Esophagus squamous epithelium (tissue), 5 donors: ENCODE measurements at places on chromosomes 5 and 9.

DNA sequence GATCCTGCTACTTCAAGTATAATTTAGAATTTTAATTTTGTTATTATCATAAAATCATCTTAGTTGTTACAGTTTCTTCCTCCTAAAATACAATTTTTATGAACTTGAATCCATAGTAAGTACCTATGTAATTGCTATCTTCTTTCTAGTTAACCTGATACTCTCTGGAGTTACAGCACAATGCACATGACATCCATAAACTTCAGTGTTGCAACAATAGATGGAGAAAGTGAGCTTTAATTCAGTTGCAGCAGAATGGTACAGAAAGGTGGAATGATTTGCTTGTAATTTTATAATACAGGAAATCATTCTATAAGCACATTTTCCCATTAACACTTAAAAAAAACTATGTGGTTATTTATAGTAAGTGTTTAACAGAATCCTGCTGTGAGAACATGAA, 372.0 kb downstream of the CDH9 start:
- no peak for DNase-seq

DNA sequence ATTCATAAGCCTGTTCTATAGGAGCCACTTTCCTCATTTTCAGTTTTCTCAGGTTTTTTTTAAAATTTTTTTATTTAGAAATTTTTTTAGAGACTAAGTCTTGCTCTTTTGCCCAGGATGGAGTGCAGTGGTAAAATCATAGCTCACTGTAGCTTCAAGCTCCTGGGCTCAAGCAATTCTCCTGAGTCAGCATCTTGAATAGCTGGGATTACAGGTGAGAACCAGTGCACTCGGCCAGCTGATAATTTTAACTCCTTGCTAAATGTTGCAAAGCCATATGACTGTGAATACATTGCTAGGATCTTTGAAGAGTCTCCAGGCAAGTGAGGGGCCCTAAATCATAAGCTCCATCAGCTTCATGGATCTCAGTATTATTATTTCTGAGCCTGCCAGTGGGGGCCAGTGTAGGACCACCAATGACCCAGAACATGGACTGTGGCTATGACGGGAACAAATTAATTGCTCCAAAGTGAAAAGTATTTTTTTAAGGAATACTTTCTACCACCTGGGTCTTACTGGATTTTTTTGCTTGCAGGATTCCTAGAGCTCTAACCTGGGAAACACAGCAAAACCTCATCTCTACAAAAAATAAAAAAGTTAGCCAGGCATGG, 5.7 kb upstream of the GAPVD1 start:
- no peak for DNase-seq

GRCh38 chr9:92293075-92293354, 482 bp downstream of the IARS1 start:
- no peak for DNase-seq

DNA sequence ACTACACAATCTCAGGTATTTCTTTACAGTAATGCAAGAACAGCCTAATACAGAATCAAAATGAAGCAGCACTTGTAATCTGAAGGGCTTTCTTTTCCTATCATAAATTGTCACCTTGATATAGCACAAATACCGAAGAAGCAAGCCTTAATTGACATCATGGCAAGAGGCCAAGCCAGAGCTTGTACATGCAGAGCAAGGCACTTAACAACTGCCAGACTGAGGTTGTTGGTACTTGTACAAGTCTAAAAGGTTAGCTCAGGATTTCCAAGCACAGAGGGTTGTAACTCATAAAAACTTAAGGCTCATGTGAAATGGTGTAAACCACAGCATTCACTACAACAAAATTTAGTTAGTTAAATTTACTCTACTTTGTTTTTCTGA, 158.8 kb upstream of the SPEF2 start:
- DNase-seq: no peak

- no peak for DNase-seq
Measured at GRCh38 chr9:129901993-129902739, 66.9 kb downstream of the USP20 start.

- DNase-seq: no peak
Measured at GRCh38 chr5:35274839-35275509, 44.7 kb upstream of the PRLR start.

- DNase-seq: no peak
Measured at GRCh38 chr9:128610897-128611296, 45.8 kb downstream of the DYNC2I2 start.

GRCh38 chr5:33772380-33772897, 119.4 kb downstream of the ADAMTS12 start:
- DNase-seq: no peak

DNA sequence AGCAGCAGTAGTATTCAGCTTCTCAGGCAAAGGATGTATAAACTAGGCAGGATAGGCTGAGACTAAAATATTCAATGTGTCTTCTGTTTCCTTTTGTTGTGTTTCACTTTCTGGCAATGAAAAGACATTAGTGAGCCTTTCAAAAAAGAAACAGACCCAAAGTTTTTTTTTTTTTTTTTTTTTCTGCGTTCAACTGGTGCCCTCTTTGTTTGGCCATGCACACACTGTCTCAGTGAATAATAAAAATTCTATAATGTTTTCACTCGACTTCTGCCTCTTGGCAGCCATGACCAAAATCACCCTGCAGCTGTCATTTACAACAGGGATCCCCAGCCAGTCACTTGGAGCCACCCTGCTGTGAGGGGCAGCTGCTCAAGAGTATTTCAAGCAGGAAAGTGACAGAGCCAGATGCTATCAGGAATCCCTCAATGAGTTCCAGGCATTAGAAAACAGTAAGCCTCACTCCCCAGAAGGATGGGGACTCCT, 44.0 kb upstream of the MAN2A1 start:
- no peak for DNase-seq

GRCh38 chr9:77533671-77534070, 114.5 kb downstream of the GNA14 start:
- DNase-seq: no peak

DNA sequence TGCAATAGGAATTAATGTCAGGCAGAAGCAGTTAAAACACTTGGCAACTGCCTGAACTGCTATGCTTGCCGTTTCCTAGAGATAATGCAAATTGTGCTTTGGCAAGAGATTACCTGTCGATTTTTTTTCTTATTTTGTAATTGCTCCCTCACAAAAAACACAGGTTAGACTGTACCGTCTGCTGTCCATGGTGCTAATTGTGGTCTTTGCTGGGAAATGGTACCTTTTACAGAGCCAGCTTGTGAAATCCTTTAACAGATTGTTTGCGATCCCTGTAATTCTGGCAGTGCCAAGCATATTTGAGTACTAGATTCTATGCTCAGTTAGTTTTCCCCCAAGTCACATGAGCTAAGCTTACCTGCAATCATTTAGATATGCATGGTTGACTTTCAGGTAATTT, 2125.8 kb upstream of the WWC1 start:
- no peak for DNase-seq

GRCh38 chr9:124392871-124393460, 22.3 kb downstream of the PSMB7 start:
- DNase-seq: no peak

DNA sequence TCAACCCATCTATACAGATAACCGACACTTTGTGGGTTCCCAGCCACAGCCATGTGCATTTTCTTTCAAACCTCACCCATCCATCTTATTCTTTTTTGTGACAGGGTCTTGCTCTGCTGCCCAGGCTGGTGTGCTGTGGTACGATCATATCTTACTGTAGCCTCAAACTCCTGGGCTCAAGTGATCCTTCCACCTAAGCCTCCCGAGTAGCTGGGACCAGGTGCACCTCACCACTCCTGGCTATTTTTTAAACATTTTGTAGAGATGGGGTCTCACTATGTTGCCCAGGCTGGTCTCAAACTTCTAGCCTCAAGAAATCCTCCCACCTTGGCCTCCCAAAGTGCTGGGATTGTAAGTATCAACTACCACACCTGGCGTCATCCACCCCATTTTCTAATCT, 7.4 kb upstream of the TMEM38B start:
- no peak for DNase-seq

DNA sequence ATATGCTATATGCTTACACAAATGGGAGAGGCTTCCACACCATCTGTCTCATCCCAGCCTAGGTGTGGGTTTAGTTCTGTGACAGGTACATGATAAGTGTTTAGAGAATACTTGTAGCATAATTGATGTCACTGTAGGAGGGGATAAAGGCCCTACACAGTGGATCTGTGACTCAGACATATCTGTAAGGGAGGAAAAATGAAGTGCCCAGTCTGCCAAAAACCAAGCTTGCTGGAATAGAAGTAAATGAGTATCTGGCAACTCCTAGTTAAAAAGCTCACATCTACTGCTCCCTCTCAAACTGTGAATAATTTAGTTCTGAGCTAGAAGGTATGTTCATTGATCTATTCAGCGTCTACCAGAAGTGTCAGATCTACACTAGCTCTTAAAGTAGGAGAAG, 38.9 kb upstream of the FAM174A start:
- no peak for DNase-seq

DNA sequence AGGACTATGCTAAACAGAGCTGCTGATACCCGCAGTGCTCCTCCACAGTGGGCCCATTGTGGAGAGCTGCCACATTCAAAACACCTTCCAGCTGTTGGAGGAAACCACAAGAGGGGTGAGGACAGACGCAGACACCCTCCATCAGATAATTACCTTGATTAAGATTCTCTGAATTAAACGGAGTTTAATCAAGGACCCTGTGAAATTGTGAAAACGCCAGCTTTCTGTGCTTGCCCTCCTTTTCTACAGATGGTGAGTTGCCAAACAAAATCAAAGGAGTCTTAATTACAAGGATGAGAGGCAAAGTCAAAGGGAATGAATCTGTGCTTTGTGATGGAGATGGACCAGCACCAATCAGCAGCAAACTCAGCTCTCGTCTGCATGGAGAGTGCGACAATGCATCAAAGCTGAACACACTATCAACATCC, 596.1 kb downstream of the ELAVL2 start:
- DNase-seq: no peak

GRCh38 chr5:140295414-140295813, 7.5 kb downstream of the PFDN1 start:
- DNase-seq: no peak

GRCh38 chr9:74742792-74743730, 144.7 kb downstream of the TRPM6 start:
- no peak for DNase-seq

DNA sequence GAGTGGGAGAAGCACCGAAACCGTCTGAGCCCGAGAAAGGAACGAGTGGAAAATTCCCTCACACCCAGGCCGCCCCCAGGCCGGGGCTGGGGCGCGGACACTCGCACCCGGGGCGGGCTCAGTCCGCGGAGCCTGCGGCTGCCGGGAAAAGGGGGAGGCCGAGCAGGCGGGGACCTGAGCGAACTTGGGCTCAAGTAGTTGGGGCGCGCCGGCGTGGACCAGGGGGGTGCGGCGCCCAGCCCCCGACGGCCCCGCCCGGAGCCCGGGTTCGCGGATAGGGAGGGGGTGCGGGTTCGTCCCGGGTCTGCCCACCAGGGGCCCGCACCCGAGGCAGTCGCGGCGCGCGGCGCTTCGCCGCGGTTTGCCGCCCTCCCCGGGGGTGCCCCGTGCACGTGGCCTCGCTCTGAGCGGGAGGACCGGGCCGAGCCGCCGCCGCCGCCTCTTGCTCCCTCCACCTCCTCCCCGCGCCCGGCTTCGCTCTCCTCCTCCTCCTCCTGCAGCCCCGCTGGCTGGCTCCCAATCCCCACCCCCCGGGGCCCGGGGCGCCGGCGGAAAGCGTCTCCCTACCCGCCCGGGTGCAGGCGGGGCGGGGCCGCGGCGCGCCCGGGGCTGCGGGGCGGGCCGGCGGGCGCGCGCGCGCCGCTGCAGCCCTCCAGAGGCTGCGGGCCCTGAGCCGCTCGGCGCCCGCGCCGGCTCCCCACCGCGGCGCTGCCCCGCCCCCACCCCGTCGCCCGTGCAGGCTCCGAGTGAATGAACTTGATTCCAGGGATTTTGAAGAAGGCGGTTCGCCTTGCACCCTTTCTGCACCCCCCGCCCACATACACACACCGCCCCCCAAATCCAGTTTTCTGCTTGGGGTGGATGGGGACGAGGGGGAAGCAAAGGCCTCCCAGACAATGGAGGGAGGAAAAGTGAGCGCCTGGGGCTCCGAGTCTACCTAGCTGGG, 1.3 kb upstream of the NFIB start:
- no peak for DNase-seq

DNA sequence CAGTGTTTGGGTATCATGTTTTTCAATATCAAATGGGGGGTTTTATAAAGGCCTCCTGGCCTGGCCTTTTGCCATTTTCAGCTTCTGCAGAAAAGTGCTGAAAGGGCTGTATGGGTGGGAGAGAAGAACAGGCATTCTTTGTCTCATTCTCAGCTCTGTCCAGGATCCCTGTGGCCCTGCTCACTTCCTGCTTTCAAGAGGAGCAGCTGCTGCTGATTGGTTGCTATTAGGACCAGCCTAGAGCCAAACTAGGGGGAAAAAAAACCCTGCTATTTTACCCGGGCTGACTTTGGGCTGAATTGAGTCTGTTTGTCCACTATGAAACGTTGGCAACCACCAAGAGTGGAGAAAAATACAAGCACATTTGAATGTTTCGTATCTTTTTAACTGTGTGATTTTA, 117.1 kb downstream of the CMYA5 start:
- no peak for DNase-seq

DNA sequence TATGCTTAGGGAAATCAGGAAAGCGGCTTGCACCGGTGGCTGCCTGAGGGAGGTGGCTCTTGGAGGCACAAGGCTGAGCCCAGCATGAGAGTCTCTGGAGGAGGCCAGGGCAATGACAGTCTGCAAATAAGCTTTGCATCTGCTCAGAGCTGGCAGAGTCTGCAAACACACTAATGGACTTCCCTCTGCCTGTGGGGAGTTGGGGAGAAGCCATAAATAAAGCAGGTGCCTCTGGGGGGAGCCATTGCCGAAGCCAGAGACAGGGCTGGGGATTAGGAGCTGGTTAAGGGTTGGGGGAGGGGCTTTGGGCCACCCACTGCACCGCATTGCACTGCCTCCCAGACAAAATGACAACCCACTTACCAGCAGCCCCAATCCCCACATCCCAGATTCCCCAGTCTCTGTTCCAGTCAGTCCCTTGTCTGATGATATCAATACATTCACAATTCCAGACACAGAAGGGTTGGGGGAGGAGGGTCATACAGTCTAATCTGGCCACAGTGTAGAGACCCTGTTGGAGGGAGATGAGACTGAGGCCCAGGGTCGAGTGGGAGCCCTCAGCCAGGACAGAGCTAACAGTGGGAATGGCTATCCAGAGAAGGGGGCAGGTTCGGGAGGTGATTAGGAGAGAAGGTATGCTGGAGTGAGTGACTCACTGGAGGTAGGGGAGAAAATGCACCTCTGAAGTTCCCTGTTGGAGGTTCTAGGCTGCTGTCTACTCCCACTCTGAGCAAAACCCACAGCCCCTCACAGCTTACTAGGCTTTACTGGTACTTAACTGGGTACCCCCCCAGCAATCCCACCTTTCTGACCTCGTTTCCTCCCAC, 53.7 kb downstream of the PAX5 start:
- DNase-seq: no peak

DNA sequence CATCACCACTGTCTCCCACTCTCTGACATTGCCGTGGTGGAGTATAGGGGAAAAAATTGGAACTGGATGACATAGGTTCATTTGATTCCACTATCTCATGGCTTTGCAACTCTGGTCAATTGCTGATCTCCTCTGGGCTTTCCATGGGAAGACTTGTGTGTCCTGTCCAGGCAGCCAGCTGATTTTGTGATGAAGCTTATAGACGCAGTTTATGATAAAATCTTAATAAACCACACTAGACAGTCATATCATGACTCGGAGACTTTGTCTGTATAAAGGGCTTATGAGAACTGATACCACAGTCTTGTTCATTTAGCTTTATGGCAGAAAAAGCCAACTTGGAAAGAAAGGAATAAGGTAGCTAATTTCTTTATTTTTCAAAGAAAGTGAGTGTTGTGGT, 296.5 kb downstream of the MAST4 start:
- no peak for DNase-seq
